ENCODE measurements at places on chromosomes 16 and 17. TPM values are rescaled to one million over a fixed set of nuclear protein-coding genes. Genes with fewer than 3 reads are reported as not detected.

DNA sequence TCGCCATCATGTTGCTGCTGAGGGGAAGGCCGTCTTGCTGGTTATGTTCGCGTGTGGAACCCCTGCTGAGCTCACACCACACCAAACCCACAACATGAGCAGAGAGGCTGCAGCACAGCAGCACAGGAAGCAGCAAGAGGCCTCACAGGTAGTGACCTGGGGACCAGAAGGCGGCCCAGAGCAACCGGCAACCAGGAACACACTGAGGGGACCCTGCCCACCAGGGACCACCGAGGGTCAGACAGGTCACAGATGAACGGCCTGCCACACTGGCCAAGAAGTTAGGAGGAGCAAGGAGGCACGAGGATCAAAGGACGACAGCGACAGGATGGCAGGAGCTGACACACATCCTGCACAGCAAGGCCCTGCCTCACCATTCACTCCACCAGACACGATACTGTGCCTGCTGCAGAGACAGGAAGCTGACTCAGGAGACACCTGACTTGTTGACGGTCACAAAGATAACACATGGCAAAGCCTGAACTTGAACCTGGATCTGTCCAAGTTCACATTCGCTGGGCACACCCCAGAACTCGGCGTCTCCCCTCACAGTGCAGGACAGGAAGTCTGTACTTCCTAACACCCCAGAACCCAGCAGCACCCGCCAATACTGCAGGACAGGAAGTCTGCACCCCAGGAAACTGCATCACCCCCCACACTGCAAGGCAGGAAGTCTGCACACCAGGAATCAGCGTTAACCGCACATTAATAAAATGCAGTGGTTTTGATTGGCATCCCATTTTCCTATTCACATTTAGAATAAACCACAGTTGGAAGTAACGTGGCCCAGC lies 98.5 kb downstream of the ZNF778 start:
- peak; percentile 66 for DNase-seq

DNA sequence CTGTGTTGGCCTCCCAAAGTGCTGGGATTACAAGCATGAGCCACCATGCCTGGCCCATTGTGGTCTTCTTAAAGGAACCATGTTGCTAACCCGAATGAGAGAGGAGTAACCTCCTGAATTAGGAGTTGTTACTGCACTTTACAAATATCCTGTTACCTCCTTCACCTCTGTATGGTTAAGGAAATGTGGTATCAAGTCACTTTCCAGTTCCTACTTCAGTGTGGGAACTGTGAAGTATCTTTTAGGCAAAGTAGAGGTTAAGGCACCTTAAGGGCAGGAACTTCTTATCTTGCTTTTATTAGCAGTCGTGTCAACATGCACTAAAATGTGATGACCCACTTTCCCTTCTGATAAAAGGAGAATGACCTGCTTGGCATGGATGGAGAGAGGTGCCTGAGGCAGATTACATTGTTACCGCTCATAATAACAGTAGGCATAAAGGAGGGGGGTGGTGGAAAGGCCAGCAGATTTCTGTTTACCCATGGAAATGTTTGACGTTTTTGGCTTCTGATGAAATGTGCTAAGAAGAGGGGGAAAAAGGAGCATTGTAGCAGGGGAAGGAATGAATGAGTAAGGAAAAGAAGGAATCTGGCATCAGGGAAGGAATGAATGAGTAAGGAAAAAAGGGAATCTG lies 28.5 kb downstream of the FTO start:
- DNase-seq: no peak

DNA sequence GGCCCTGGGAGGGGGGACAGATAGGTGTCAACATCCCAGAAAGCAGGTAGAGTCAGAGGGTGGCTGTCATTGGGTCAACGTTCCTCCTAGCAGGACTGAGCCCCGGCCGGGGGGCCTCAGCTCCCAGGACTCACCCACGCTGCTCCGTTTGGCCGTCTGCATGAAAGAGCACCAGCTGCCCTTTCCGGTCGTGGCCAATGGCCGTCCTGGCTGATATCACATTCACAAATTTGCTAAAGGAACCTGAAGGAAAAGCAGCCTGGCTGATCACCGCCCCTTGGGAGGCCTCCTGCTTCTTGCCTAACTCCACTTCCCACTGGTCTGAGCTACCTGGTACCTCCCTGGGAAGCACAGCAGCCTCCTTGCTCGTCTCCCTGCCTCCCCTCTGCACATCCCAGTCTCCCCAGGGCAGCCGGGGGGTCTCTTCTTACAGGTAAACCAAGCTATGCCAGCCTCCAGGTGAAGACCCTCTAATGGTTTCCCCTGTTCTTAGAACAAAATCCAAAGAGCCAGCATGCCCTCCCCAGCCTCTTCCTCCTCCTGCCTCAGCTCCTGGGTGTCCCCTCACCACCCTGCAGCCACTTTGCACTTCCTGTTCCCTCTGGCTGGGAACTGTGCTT lies 3.4 kb downstream of the NAGPA start:
- DNase-seq: no peak

GRCh38 chr17:77697480-77698400 lies 260.8 kb upstream of the TNRC6C start:
- DNase-seq: no peak

DNA sequence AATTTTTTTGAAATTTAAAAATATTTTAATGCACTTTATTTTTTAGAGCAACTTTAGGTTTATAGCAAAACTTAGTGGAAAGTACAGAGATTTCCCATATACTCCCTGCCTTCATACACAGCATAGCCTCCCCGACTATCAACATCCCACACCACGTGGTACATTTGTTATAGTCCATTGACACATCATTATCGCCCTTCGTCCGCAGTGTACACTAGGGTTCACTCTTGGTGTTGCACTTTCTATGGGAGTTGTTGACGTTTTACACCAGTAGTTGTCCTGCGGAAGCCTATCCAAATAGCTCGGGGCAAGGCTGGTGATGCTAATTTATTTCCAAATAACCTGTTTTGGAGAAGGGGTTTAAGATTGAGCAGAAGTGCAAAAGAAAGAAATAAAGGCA lies 52.6 kb downstream of the MYH3 start:
- no peak for DNase-seq

GRCh38 chr17:1183171-1183873 lies 3.5 kb upstream of the ABR start:
- DNase-seq: no peak

DNA sequence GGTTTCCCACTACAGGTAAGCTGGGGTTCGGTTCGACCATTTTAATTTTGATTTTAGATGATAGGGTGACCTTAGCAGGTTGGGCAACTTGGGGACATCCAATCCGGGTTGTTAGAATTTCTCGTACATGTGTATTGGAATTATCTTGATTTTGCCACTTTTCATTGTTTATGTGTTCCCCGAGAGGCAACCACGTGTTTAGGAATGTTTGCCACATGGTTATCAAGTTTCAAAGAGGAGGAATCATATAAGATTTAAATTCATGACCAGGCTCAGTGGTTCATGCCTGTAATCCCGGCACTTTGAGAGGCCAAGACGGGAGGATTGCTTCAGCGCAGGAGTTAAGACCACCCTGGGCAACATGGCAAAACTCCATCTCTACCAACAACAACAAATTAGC lies 10.0 kb upstream of the SLC47A1 start:
- no peak for DNase-seq

DNA sequence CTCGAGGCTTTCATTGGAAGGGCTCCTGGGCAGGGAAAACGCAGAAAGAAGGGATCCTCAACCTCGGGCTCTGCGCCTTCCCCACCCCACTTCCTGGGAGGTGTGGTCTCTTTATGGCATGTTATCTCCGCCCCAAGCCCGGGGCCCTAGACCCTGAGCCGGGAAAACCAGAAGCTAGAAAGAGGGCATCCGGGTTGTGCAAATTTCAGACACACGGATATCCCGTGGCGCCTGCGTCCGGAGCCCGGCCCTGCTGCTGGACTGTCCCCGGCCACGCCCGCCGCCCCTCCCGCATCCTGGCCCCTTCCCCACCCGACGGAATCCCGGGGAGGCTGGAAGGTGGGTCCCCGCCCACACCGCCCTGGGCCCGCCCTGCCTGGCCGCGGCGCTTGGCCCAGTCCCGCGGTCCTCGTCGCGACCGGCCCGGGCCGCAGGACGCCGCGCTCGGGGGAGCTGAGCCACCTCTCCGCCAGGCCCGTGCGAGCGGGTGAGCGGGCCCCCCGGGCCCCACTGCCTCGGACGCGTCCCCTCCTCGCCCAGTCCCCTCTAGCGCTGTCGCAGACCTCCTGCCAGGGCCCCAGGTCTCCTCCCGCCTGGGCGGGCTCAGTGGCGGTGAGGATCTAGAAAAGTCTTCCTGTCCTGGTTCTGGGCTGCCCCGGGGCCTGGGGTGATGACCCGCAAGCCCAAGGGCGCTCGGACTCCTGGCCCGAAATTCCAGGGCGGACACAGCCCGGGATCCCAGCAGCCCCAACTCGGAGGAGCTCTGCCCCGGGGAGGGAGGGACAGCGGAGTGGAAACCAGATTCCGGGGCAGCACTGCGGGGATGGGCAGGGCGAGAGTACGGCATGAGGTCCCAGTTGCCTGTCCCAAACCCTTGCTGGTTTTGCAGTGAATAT lies at the start of gene SLC16A5:
TSS of gene SLC16A5 (plus strand) at position 397 of the 896 bp plus-strand sequence. CDS start 5,683 bp downstream, outside the sequence.
- peak; percentile 94 for DNase-seq

HAS3 gene
- 0.19 TPM for total RNA-seq

LHX1 gene
- not detected for total RNA-seq

DNA sequence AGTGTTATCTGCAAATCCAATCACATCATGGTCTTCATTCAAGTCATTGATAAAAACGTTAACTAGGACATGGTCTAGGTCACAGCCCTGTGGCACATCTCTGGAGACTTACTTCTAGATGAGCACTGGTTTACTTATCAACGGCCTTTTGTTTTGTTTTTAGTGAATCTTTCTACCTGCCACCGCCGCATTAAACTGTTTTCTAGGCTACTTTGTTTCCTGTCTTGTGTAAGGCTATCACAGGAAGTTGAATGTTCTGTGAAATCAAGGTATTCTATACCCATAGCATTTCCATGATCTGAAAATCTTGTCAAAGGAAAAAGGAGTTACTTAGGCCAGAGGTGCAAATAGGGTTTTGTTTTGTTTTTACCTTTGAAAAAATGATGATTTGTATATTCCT lies 26.9 kb downstream of the SOCS3 start:
- no peak for DNase-seq

DNA sequence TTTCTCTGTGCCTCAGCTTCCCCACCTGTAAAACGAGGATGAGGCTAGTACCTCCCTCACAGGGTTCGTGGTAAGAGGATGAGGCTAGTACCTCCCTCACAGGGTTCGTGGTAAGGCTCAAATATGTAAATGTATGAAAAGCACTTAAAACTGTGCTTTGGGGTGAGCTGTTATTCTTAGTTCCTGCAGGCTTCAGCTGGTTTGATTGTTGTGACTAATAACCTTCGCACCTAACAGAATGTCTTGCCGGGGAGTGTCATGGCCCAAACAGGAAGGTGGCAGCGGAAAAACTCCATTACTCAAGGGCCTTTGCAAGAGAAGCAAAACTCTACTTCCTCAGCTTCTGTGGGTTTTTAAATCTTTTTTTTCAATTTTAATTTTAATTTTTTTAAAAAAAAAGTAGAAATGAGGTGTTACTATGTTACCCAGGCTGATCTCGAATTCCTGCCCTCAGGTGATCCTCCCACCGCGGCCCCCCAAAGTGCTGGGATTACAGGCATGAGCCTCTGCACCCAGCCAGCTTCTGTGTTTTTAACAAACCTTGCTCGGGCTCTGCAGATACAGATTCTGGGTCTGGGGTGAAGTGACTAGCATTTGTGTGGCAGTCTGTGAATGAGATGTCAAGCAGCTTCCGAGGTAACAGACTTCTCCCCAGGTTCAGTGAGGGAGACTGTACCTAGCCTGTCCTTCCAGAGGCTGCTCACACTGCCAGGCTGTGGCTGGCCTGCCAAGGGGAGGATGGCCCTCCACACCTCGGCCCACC lies 103.0 kb downstream of the RAB11FIP4 start:
- DNase-seq: no peak

CCL14 gene
- 7.2 TPM for total RNA-seq

HEATR9 gene
- total RNA-seq: not detected

HSD3B7 gene
- total RNA-seq: 6.7 TPM

- no peak for DNase-seq
These were observed 63.7 kb upstream of the DHX40 start for GRCh38 chr17:59501690-59502089.

DNA sequence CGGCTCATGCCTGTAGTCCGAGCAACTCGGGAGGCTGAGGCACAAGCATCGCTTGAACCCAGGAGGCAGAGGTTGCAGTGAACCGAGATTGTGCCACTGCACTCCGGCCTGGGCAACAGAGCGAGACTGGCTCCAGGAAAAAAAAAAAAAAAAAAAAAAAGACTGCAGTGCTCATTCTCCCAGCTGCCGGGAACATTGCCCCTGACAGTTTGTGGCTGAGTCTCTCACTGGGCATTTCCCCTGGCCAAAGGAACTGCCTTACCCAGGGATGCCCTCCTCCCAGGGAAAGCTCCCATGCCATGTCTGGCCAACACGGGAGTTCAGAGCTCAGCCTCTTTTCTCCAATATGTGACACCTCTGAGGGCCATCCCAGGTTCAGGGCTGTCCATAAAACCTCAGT lies 21.3 kb upstream of the USP10 start:
- DNase-seq: no peak

DNA sequence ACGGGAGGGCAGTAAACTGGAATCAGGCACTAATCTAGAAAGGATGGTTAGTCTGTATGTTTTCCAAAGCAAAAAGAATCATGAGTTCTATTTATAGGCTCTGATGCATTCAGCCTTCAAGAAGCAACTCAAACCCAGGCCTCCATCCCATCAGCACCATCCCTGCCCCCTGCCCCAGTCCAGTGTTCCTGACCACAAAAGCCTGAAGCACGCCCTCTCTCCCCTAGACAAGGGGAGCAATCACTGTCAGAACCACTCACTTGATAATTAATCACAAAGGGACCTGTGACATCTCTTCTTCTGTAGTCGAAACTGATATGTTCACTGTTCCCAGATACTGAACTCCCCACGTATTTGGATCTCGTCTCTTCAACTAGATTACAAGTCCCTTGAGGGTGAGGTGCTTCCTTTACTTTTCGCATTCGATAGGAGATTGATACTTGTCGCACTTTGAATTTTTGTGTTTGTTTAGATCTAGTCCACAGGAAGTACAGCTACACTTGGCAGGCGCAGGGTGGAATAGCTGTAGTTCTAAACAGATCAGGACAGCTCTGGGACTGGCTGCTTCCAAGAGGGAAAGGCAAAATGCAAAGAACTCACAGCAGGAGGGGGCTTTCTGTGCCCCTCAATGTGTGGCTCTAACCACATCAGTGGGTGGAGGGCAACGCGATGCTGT lies 36.4 kb upstream of the CCDC182 start:
- no peak for DNase-seq

HS3ST6 gene
- not detected for total RNA-seq

GRCh38 chr17:74833501-74834377 lies 25.9 kb downstream of the GRIN2C start:
- DNase-seq: peak; percentile 58

- DNase-seq: no peak
These were observed 38.4 kb downstream of the BPTF start for GRCh38 chr17:67863624-67864247.

DGKE gene
- total RNA-seq: 3.0 TPM

GRCh38 chr17:65660947-65661346 lies 99.5 kb upstream of the AXIN2 start:
- DNase-seq: no peak

TBC1D3G gene
- not detected for total RNA-seq

DNA sequence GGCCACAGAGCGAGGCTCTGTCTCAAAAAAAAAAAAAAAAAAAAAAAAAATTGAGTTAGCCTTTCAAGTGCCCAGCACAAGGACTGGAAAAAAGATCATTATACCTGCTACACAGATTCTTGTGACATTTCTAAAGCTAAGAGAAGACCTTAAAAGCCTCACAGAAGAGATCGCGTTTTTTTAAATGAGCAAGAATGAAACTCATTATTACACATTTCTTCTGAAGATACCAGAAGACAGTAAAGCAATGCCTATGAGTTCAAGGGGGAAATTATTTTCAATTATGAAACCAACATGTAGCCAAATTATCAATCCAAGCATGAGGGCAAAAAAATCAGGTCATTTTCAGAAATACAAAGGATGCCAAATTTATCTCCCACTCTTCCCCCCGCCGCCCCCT lies 56.8 kb downstream of the MED13 start:
- no peak for DNase-seq

All from Right ventricle myocardium superior (tissue), 1 donor.